ELF-1 (cell line): ENCODE measurements at places on chromosomes 13 and 19.
A peak's percentile ranks its signal among the peaks of the same experiment; 100 is the strongest.

DNA sequence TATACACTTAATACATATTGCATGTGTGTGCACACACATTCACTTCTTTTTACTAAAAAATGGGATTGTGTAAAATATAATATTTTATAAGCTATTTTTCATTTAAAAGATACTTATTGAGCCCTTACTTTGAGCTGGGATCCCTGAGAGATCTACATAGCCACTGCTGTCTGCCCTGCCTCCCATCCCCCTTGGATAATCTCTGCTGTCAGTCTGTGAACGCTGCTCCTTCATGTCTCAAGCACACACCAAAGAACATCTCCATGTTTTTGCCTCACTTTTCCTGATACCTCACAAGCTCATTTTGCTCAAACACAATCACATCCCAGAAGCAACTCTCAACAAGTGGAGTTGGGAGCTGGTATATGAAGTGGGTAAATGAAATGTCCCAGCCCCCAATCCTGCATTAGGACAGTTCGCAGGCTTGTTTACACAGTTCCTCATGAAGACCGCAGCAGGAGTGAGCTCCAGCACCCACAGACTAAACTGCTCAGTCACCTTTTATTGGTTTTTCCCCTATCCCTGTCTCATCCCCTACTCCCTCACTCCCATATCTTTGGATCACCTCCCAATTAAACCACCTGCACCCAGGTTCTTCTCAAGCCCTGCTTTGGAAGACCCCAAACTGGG lies 108.3 kb upstream of the FRY start:
- no peak for DNase-seq

DNA sequence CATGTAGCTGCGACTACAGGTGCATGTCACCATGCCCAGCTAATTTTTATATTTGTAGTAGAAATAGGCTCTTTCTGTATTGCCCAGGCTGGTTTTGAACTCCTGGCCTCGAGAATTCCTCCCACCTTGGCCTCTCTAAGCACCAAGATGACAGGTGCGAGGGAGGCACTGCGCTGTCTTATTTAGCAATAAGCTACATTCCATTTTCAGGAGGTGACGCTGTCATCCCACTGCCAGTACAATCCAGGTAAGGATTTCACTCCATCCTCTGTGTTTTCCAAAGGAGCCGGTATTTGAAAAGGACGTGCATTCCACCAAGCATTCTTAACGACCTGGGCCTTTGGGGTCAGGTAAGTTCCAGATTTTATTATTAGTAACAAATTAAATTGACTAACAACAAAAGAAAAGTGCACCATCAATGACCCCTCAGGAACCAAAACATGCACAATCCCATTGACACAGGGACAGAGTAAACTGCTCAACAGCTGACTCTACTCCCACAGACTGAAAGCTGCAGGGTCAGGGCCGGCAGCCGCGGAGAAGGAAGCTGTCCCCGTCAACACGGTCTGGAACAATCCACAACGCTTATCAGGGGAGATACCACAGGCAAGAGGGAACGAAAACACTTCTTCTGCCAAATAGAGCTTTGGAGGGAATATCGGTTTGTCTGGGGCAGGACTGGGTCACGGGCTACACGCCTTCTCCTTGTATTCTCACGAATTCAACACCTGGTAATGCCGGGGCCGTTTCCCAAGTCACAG lies 82.8 kb downstream of the INSR start:
- peak; percentile 44 for DNase-seq

DNA sequence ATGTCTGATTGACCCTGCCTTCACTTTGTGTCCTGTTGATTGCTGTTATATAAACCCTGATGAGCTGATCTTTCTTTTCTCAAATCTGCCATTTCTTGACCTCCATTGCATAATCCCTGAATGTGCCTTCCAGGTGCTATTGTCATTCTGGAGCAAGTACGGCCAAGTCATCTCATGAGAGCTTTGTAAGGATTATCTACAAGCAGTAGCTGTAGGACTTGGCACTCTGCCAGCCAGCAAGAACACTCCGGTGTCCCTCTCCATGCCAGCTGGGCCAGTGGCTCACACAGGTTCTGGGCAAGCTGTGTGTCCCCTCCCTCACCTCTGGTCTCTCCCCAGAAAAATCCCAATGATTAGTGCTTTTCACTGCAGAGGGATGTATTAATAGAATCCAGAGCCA lies 348.1 kb downstream of the FOXO1 start:
- no peak for DNase-seq

DNA sequence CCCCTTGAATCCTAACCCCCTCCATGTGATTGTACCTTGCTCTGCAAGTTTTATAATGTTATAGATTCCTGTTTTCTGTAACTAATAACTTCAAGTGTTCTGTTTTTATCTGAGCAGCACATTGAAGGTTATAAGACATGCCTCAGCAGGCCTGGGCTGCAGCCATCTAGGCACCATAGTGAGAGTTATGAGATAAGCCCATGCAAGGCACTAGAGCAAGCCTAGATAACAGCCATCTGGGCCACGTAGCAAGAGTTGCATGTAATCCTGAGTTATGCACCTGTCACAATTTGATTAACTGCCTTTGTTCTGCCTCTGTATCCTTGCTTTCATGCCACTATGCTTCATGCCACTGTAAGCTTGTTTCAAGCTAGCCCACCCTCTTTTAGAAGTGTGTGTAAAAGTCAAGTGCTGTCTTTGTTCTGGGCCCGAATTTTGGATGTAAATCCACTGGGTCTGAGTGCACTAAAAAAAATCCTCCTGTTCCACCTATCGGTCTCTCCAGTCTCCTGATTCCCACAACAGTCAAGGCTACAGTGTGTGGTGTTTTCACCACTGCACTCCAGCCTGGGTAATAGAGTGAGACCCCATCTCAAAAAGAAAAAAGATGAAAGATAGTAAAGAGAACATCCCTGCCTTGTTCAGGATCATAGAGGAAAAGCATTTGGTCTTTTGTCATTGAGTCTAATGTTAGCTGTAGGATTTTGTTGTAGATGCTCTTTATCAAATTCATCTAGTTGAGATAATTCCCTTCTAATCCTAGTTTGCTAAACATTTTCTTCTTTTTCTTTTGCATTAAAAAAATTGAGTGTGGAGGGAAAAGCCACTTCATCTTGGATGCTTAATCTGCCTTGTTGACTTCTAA lies 16.0 kb upstream of the KBTBD6 start:
- DNase-seq, result no peak

DNA sequence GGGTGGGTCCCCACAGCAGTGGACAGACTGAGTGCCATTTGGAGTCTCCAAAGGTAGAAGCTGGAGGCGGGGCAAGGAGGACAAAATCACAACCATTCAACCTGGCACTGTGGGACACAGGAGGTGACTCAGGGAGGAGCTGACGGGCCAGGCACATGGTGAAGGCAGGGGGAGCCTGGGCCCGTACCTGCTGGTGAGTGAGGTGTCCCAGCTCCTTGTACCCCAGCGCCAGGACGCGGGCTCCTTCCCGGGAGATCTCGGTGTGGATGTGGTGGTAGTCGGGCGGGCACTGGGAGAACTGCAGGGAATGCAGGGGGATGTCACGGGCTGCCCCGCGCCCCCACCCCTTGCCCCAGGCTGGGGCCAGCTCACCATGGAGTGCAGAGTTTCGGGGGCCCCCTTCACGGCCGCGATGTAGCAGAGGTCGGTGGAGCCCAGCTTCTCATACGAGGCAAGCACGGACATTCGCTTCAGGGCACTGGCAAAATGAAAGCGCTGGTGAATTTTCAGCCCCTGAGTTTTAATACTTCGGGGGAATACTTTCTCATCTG lies 9.8 kb downstream of the ATP13A1 start:
- no peak for DNase-seq

DNA sequence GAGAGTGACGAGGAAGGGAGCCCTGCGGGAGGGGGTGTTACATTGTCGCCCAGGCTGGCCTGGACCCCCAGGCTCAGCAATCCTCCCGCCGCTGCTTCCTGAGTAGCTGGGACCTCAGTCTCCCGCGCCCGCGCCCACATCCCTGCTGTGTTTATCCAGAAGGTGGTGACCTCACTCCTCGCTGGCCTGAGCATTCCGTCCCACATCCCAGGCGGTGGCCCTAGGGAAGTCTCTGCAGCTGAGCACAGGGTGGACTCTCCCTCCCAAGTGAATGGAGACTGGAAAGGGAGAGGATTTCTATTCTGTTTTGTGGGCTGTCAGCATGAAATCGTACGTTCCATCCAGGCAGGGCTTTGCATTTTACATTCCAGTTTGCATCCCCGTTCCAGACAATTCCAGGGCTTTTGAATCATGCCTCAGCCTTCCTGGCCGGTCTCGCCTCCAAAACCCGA lies 401 bp upstream of the ZNF765 start:
- DNase-seq, result peak; percentile 91

- no peak for DNase-seq
Measured at GRCh38 chr13:35917942-35918645, 213.1 kb downstream of the DCLK1 start.

GRCh38 chr13:27264181-27264580 lies 6.4 kb upstream of the RASL11A start:
- no peak for DNase-seq

GRCh38 chr19:871446-872265 lies 12.2 kb downstream of the CFD start:
- DNase-seq, result peak; percentile 50
